Renal cortical epithelial cell (primary cell): ENCODE measurements at places on chromosomes 3 and 15. TPM values are rescaled to one million over a fixed set of nuclear protein-coding genes. Genes with fewer than 3 reads are reported as not detected.

DNA sequence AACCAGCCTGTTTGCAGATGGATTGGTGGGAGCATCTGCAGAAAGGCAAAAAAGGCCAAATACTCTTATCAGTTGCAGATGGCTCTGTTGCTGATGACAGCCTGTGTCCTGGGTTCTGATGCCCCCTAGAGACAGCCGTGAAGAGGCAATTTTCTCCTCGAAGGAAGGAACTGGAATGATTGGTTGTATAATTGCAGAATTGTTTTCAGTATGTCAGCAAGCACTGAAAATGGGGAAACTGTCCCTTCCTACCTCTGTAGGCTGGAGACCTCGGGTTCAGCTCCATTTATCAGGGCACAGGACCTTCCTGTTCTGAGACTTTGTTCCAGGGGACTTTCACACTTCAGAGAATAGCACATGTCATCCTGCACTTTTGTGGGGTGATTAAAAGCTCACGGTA is 103.0 kb downstream of the PGPEP1L start:
- DNase-seq: peak; percentile 54

- DNase-seq: no peak
Measured at GRCh38 chr3:123679712-123680386, 95.0 kb upstream of the HACD2 start.

GRCh38 chr3:45760878-45761711 is 35.2 kb downstream of the SLC6A20 start:
- peak; percentile 60 for DNase-seq

GRCh38 chr3:45509038-45509767 is 85.3 kb upstream of the LIMD1 start:
- peak; percentile 91 for DNase-seq

- DNase-seq: no peak
Measured at GRCh38 chr3:42314411-42314810, 48.4 kb upstream of the CCK start.

- DNase-seq: no peak
Measured at GRCh38 chr3:193730511-193730910, 137.5 kb downstream of the OPA1 start.

GRCh38 chr3:187713504-187713903 is 11.1 kb upstream of the RTP2 start:
- DNase-seq: no peak

GRCh38 chr3:59320080-59320479 is 270.3 kb upstream of the CFAP20DC start:
- no peak for DNase-seq

GRCh38 chr15:62472616-62473299 is 307.7 kb upstream of the C2CD4B start:
- DNase-seq: peak; percentile 46

DNA sequence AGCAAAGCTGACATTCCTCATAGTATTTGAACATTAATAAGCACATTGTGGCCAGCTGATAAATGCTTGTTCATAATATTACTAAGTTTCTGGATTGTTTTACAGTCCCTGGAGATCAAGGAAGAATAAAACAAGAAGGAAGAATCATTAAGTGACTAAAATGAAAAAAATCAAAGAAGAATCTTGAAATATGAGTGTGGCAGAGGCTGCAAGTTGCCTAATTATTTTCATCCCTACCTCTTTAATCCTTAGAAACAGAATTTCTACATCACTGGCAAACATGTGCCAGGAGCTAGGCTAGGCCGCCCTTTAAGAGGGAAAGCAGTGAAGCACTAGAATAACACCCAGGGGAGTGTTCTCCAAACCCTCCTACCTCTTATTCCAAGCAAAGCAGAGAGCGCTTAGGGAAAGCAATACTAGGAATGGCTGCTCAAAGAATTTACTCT is 98.9 kb downstream of the MAGI1 start:
- no peak for DNase-seq

DNA sequence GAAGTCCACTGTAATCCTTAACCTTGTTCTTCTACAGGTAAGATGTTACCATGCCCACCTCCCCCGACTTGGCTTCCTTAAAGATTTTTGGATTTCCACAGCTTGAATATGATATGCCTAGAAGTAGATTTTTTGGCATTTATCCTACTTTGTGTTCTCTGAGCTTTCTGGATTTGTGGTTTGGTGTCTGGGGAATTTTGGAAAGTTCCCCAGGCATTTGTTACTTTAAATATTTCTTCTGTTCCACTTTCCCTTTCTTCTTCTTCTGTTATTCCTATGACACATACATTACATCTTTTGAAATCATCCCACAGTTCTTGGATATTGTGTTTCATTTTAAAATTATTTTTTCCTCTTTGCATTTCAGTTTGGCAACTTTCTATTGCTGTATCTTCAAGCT is 122.1 kb upstream of the TMEM108 start:
- DNase-seq: no peak

DNA sequence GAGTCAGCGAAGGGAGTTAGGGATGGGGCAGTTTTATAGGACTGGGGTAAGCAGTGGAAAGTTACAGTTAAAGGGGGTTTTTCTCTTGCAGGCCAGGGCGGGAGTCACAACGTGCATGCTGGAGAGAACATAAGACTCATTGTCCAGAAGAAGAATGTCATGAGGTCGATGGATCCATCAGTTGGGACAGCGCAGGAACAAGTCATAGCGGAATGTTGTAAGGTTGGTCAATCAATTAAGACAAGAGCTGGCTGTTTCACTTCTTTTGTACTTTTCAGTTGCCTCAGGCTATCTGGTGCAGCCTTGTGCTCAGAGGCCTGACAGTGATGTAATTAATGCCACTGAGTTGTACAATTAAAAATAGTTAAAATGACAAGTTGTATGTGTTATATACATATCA is 165.6 kb downstream of the OCA2 start:
- no peak for DNase-seq

GRCh38 chr3:70488131-70488530 is 175.7 kb upstream of the MDFIC2 start:
- no peak for DNase-seq

GRCh38 chr3:60250810-60251209 is 1000.4 kb downstream of the FHIT start:
- no peak for DNase-seq

DNA sequence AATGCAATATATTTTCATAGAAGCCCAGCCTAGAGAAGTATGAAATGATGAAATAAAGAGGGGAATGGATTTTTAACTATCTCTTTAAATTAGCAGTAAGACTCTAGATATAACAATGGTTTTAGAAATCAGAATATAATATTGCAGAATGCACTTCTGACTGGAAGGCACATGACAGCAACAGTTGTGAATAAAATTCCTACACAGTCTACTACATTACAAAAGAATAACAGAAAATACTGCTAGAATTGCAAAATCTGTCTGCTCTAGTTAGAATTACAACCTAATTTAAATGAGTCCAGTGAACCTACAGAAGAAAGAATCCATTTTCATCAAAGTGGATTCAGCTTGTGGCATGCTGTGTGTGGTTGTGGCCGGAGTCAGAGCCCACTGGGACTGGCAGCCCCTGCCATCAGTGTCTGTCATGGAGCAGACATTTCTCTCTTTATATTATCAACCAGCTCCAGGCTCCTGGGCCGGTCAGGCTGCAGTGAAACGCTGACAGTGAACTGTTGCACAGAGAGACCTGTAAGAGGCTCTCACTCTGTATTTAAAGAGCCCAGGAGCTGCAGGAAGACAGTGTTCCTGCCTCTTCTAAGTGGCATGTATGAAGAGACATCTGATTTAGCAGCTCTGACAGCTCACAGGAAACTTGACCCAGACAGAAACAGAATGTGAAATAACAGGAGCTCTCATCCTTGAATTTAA is 1523.8 kb upstream of the CADM2 start:
- no peak for DNase-seq

DNA sequence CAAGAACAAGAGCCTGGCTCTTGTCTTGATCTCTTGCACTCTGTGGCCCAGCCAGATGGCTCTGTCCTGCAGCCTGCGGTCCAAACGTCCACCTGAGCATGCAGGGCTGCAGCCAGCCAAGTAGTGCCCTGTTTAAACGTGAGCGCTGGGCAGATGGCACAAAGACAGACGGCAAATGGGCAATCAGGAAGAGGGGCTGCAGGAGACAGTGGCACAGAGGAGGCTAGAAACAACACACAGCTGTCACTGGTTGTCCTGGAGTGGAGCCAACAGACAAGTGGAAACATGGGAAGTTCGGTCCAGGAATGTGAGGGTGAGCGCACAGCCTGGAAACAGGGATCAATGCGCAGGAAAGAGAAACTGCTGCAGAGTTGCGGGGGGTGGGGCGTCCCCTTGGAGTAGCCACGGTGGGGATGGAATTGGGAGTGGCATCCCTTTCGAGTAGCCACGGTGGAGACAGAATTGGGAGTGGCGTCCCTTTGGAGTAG is 10.7 kb upstream of the ZXDC start:
- no peak for DNase-seq

- no peak for DNase-seq
Measured at GRCh38 chr3:77407441-77407840, 367.5 kb downstream of the ROBO2 start.

Gene PP2D1
- total RNA-seq: not detected in 2 replicates

Gene DAZL
- total RNA-seq: 0.17 TPM in 1 of 2 replicates, not detected in the other

Gene NR1I2
- 0.20 TPM in 1 of 2 replicates, not detected in the other for total RNA-seq

Gene ZBTB20
- total RNA-seq: 12.9 and 64.1 TPM in 2 replicates

Gene CGNL1
- 6.9 and 57.5 TPM in 2 replicates for total RNA-seq

Gene SAXO2
- under 0.01 and 2.3 TPM in 2 replicates for total RNA-seq

Gene ITIH4
- total RNA-seq: 1.9 TPM in 1 of 2 replicates, not detected in the other

Gene TPRG1
- 0.35 and 0.94 TPM in 2 replicates for total RNA-seq
